ENCODE measurements at places on chromosomes 6 and 20.
A peak's percentile ranks its signal among the peaks of the same experiment; 100 is the strongest.

GRCh38 chr20:20083807-20084206, 31.5 kb downstream of the CFAP61 start:
- DNase-seq: no peak

DNA sequence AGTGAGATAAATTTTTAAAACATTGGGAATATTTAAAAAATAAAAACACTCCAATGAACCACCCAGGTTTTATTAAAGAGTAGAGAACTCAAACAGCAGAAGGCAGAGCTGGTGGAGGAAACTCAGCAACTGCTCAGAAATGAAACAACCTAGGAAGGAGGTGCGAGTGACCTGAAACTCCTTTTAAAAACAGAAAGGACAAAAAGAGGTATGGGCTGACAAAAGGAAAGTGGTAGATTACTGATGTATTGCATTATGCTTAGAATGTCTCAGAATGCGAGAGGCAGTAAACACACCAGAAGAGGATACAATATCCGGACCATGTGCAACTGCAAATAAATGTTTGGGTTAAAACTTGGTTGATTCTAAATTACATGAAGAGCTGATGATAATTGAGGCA, 97.6 kb downstream of the ESR1 start:
- DNase-seq: no peak

DNA sequence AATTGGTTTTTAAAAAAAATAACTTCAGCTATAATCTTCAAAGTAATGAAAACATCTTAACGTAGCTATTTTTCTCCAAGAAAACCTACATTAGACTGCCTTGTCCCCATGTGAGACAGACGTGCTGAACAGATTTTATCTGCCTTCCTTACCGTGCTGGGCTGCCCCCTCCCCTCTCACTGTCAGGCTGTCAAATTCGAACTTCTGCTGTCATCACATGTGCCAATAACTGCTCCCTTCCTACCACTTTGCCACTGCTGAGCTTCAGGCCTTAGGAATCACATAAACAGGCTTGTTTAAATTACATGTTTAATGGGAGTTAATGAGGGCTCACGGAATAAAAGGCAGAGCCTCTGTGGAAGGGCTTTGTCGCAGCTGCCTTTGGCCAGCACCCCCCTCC, 77.0 kb upstream of the NHSL1 start:
- DNase-seq: no peak

GRCh38 chr6:108592371-108593337, 31.9 kb downstream of the FOXO3 start:
- DNase-seq: peak; percentile 12

DNA sequence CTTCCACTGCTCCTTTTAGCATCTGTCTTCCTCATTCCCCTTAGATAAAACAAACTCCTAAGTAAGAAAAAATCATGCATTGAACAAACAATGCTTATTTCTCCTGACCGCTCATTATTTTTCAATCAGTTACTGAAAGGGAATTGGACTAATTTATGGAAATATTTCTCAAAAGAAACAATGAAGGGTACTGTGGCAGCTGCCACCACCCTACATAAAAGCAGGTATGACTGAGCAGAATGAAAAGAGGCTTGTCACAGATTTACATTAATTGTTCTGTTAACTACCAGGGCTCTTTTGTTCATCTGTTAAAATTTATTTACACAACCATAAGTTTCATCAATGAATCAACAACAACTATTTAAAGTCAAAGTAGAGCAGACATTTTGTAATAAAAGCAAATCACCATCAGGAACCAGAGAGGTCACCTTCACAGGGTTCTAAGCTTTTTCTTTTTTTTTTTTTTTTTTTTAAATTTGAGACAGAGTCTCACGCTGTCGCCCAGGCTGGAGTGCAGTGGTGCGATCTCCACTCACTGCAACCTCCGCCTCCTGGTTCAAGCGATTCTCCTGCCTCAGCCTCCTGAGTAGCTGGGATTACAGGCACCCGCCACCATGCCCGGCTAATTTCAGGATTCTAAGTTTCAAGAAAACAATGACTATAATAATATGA, 204.0 kb downstream of the PTPRK start:
- DNase-seq: no peak

GRCh38 chr6:112576423-112576822, 229.3 kb downstream of the RFPL4B start:
- DNase-seq: no peak

GRCh38 chr6:29519291-29520010, 31.7 kb upstream of the MAS1L start:
- DNase-seq: no peak

- DNase-seq: no peak
These were observed 84.3 kb downstream of the OPRM1 start for GRCh38 chr6:154123155-154123956.

GRCh38 chr20:4601630-4602296, 119.9 kb upstream of the PRND start:
- no peak for DNase-seq

- no peak for DNase-seq
These were observed 33.2 kb upstream of the IGF2R start for GRCh38 chr6:159935633-159936032.

GRCh38 chr6:13487122-13488014, at the start of gene GFOD1:
Gene GFOD1 (minus strand): TSS chr6:13487600. CDS start chr6:13486890, 710 bp downstream.
- DNase-seq: peak; percentile 53

- no peak for DNase-seq
These were observed 88.2 kb upstream of the MPC1 start for GRCh38 chr6:166470863-166471410.

DNA sequence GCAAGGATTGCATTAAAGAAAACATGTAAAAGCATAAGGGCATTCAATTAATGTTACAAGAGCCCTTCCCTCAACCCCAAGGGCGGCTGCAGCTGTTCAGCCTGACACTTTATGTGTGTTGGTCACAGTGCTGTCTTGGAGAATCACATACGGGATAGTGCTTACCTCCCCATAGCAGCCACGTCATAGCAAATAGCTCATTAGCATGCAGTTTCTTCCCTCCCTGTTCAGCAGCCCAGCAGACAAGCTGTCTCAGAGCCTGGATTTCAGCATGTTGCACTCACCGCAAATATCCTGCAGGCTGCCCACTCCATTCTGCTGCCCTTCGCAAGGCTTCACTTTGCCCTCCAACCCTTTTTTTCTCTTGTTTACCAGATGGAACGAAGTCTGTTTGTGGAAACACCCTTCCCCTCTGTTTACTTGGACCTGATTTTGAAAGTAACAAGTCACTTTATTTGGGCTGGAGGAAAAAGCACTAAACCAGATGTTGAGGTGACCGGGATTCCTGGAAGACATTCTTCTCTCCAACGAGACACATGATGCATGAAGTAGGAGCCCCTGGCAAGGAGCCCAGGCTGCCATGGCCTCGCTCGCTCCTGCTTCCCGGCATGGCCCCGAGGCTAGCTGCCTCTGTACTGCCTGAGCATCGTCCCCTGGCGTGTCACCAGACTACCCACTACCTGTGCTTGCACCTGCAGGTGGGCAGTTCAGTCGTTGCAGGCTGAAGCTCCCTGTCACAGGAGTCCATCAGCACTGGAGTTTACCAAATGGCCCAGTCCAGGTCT, 151.6 kb upstream of the GMDS start:
- DNase-seq: no peak

- no peak for DNase-seq
These were observed 1.2 kb upstream of the PHACTR2 start for GRCh38 chr6:143676437-143677045.

DNA sequence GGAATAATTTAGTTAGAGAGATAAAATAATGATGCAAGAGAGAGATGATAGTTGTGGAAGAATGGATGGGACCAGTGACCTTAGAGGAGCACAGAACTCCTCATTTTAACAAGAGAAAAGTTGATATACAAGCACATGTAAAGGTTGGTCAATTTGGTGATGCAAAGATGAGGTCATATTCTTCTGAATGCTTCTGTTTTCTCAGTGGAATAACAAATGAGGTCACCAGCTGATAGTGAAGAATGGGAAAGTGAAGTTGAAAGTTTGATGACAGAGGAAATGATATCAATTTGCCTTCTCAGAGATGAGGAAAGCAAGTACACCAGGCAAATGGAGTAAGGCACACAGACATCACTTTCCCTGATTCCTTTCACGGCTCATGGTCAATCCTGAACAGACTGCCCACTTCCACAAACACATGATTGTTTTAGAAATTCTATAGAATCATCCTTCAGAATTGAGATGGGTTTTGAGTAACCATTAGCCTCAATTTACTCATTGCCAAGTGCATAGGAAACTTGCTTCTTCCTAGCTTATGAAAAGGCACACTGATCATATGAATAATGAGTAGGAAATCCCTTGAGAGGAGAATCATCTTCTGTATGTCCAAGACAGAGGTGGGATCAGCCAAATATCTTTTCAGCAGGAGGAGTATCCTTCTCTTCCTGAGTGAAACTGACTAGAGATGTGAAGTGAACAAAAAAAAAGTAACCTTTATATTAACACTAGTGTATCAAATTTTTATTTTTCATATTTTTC, 82.4 kb upstream of the TCF21 start:
- DNase-seq: no peak

Measured in esophagus squamous epithelium (tissue), 5 donors.